Fibroblast of lung (primary cell): ENCODE measurements at places on chromosomes 4 and X. TPM values are rescaled to one million over a fixed set of nuclear protein-coding genes. Genes with fewer than 3 reads are reported as not detected.

DNA sequence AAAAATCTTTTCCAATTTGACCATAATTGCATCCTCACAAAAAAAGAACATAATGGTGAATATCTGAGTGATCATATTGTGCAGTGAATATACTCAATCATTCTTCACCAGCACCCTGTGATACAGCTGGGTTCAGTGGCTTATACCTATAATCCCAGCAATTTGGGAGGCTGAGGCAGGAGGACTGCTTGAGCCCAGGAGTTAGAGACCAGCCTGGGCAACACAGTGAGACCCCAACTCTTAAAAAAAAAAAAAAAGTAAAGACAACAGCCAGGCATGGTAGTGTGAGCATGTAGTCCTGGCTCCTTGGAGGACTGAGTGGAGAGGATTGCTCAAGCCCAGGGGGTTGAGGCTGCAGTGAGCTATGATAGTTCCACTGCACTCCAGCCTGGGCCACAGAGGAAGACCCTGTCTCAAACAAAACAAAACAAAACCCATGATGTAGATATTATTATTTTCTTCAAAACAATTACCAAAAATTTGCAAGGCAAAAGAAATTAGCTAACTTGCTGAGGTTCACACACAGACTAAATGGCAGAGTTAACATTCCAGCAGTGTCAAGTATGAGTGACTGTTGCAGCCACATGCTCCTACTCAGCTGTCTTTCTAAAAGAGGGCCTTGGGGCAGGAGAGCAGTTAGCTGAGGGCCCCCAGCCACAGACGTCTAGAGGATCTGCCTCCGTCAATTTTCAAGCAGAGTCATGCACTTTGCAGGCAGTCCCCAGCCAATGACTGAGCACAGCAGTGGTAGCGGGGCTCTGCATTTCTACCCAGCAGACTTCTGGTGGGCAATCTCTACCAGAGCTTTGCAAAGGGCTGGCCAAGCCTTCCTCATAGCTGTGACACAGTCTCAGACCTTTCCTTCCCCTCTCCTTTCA is 33.4 kb downstream of the ADGRA3 start:
- DNase-seq = no peak

GRCh38 chrX:123425904-123426303 is 241.8 kb downstream of the GRIA3 start:
- peak; percentile 66 for DNase-seq

Gene ATRX
- total RNA-seq = 78.6 and 100 TPM in 2 replicates

DNA sequence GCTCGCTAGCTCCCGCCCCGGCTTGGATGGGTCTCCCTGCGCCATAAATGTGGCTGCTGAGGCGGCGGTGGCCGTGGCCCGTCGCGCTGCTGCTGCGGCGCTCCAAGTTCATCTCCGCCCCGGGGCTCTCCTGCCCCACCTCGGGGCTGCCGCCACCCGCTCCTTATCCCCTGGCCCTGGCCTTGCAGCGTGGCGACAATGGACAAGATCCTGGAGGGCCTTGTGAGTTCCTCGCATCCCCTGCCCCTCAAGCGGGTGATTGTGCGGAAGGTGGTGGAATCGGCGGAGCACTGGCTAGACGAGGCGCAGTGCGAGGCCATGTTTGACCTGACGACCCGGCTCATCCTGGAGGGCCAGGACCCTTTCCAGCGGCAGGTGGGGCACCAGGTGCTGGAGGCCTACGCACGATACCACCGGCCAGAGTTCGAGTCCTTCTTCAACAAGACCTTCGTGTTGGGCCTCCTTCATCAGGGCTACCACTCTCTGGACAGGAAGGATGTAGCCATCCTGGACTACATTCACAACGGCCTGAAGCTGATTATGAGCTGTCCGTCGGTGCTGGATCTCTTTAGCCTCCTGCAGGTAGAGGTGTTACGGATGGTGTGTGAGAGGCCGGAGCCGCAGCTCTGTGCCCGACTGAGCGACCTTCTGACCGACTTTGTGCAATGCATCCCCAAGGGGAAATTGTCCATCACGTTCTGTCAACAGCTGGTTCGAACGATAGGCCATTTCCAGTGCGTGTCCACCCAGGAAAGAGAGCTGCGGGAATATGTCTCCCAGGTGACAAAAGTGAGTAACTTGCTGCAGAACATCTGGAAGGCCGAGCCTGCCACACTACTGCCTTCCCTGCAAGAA is 763 bp downstream of the USP38 start:
- peak; percentile 18 for DNase-seq

DNA sequence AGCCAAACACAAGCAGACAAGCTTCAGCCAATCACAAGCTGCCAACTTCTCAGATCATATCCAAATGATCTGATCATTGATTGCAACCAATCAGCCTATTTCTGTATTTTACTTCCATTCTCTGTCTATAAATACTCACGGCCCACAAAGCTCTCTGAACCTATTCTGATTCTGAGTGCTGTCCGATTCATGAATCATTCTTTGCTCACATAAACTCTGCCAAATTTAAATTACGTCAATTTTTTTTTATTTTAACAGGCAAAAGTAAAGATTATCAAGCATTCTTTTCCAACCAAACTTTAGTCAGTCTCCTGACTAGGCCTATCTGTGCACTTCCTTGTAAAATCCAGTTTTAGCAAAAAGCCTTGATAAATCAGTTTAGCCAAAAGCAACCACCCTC is 1.8 kb upstream of the TCEANC start:
- peak; percentile 62 for DNase-seq

Gene TMEM150C
- total RNA-seq = 0.77 and 1.2 TPM in 2 replicates

Gene UGT2B10
- total RNA-seq = not detected in 2 replicates

DNA sequence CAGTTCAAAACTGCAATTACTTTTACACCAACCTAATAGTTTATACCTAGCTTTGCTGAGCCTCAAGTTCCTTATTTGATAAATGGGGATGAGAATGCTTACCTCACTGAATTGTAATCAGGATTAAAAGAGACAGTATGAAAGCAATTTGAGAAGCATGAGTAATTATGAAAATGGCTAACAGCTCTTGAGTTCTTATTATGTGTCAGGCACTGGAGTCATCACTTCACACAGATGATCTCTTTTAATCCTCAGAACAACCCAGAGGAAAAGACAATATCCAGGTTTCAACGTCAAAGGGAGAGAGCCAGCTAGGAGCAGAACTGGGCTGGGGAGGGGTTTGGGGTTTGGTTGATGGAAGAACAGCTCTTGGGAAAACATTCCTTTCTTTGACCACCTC is 221.0 kb upstream of the NWD2 start:
- DNase-seq = no peak

Gene PGRMC2
- total RNA-seq = 22.1 and 30.4 TPM in 2 replicates

Gene MAGEA2
- not detected in 2 replicates for total RNA-seq

GRCh38 chr4:158003212-158003611 is 169.6 kb downstream of the GASK1B start:
- DNase-seq = peak; percentile 23

Gene EVC2
- total RNA-seq = 15.9 and 16.5 TPM in 2 replicates

DNA sequence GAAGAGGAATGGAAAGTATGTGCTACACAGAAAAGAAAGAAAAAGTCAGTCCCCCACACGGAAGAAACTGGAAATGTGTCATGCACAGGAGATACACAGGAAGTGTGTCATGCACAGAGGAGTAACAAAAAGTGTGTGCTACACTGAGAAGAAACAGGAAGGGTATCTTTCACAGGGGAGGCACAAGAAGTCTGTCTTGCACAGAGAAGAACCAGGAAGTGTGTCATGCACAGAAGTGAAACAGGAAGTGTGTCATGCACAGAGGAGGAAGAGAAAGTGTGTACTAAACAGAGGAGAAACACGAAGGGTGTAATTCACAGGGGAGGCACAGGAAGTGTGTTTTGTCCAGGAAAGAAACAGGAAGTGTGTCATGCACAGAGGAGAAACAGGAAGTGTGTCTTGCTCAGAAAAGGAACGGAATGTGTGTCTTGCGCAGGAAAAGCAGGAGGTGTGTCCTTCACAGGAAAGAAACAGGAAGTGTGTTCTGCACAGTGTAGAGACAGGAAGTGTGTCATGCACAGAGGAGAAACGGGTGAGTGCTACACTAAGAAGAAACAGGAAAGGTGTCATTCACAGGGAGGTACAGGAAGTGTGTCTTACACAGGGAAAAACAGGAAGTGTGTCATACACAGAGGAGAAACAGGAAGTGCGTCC is 527.2 kb upstream of the PRKX start:
- no peak for DNase-seq

Gene MTNR1A
- total RNA-seq = not detected in 2 replicates

Gene NFXL1
- 9.2 and 9.6 TPM in 2 replicates for total RNA-seq

Gene NPY1R
- total RNA-seq = under 0.01 TPM in 2 replicates

Gene ASMT
- total RNA-seq = not detected in 2 replicates
